Osteocyte (in vitro differentiated cells): ENCODE measurements at places on chromosomes 12 and 14. TPM values are rescaled to one million over a fixed set of nuclear protein-coding genes. Genes with fewer than 3 reads are reported as not detected.
A peak's percentile ranks its signal among the peaks of the same experiment; 100 is the strongest.

- no peak overlapping the region for H3K4me3 ChIP-seq
- H3K27me3 ChIP-seq: peaks cover 4% of the 10 kb centered on the region
- H3K27ac ChIP-seq: no peak overlapping the region
- no peak for DNase-seq
- no peaks in the 10 kb centered on the region for H3K36me3 ChIP-seq
Observed at GRCh38 chr14:54172562-54172961, 215.9 kb upstream of the BMP4 start.

DNA sequence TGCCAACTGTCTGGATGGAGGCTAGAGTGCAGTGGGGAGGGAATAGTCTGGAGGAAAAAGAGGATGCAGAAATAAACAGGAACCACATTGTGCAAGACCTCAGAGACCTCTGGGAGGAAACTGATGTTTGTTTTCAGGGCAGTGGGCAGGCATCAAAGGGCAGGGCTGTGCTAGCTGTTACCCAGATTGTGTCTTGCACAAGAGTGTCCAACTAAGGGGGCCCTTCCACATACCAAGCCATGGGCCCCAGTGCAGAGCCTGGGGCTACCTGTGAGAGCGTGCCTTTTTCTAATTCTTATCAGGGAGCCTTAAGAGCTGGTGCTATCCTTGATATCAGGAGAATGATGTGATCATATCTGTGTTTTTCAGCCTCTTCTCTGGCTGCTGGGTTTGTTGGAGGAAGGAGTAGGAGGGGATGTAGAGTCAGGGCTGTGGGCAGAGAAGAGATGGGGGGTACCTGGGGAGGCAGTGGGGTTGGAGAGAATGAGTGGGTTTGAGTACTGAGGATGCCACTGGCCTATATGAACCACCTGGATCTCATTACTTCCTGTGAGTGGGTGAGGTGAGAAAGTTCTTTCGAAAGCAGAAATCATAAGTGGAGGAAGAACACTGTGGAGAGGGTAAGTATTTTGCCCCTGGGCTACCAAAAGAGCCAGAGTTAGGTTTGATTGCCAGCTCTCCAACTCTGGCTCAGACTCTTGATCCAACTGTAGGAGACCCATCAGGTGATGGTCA is 259.2 kb upstream of the CRY1 start:
- no peaks in the 10 kb centered on the region for H3K36me3 ChIP-seq
- H3K27me3 ChIP-seq: peaks cover 7% of the 10 kb centered on the region
- no peak for DNase-seq
- no peaks in the 10 kb centered on the region for H3K4me1 ChIP-seq
- no peak overlapping the region for H3K4me3 ChIP-seq

Gene DTX1
- not detected in 2 replicates for total RNA-seq

Gene PLEKHD1
- total RNA-seq: 0.08 and 0.10 TPM in 2 replicates

DNA sequence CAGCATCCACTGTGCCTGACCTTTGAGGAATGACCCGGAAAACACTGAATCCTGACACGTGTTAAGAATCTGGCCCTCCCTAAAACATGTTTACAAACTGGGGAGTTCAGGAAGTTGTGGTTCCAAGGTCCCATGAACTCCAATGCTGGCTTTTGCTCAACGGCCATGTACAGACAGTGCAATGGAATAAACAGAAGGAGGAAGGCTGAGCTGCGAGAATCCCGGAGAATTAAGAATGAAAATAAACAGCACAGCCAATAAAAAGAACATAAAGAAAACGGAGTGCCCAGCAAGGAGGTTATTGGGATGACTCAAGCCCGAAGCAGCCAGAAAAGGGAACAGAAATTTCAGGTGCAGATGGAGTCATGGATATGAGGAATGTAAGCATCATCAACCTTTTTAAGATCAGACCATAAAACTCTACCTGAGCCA is 32.3 kb downstream of the BCL11B start:
- H3K4me1 ChIP-seq: peaks cover 1% of the 10 kb centered on the region
- no peak for DNase-seq
- no peaks in the 10 kb centered on the region for H3K36me3 ChIP-seq
- no peak overlapping the region for H3K27ac ChIP-seq

DNA sequence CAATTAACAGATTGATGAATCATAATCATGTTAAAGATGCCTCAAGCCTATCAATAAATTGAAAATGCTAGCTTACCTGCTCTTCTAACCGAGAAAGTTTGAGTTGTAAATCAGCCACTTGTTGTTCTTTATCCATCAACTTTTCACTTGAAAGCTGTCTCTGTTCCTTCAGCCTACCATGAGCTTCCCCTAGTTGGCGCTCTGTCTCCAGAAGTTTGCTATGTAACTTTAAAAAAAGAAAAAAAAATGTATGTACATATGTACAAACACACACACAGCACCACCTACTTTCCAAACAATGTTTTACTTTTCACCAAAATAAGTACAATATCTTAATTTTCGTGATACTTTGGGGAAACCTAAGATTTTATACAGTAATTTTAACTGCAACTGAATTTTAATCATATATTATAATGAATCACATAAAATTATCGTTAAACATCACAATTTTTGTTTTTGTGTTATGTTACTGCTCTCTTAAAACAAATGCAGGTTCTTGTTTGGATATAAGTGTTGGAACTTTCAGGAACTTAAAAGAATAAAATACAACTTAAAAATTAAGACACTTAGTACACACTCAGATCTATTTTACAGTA is 101.2 kb downstream of the EEA1 start:
- no peak overlapping the region for H3K27ac ChIP-seq
- H3K27me3 ChIP-seq: no peaks in the 10 kb centered on the region
- peaks cover 16% of the 10 kb centered on the region for H3K36me3 ChIP-seq
- H3K4me1 ChIP-seq: no peaks in the 10 kb centered on the region
- no peak for DNase-seq

DNA sequence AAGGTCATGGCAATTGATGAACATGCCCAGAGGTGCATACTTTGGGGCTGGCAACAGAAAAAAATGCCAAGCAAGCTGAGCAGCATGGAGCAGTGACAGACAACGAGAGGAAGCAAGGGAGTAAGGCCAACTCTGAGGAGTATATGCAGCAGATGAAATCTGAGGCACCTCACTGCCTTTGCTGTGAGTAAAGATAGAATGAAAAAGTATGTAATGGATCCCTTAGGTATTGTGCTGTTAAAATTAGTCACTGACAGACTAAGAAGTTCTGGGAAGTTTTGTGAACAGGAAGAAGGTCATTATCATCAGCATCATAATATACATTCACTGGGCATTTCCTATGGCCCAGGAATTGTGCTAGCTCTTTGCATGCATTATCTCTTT is 269.9 kb downstream of the DUSP6 start:
- no peaks in the 10 kb centered on the region for H3K36me3 ChIP-seq
- peaks cover 2% of the 10 kb centered on the region for H3K4me1 ChIP-seq

- no peaks in the 10 kb centered on the region for H3K36me3 ChIP-seq
- peaks cover 7% of the 10 kb centered on the region for H3K27me3 ChIP-seq
- no peak overlapping the region for H3K27ac ChIP-seq
- peaks cover 14% of the 10 kb centered on the region for H3K4me1 ChIP-seq
- no peak overlapping the region for H3K4me3 ChIP-seq
Observed at GRCh38 chr12:87216436-87216835, 812.8 kb downstream of the C12orf50 start.

GRCh38 chr12:131454418-131455217 is 256.3 kb upstream of the SFSWAP start:
- H3K36me3 ChIP-seq: no peaks in the 10 kb centered on the region
- no peaks in the 10 kb centered on the region for H3K4me1 ChIP-seq
- H3K27ac ChIP-seq: no peak overlapping the region
- peak; percentile 68 for DNase-seq
- no peak overlapping the region for H3K4me3 ChIP-seq

- no peak for DNase-seq
- H3K36me3 ChIP-seq: no peaks in the 10 kb centered on the region
- no peak overlapping the region for H3K4me3 ChIP-seq
- H3K4me1 ChIP-seq: no peaks in the 10 kb centered on the region
Observed at GRCh38 chr12:107469011-107469410, 216.6 kb upstream of the PWP1 start.

Gene ASCL1
- not detected in 2 replicates for total RNA-seq

DNA sequence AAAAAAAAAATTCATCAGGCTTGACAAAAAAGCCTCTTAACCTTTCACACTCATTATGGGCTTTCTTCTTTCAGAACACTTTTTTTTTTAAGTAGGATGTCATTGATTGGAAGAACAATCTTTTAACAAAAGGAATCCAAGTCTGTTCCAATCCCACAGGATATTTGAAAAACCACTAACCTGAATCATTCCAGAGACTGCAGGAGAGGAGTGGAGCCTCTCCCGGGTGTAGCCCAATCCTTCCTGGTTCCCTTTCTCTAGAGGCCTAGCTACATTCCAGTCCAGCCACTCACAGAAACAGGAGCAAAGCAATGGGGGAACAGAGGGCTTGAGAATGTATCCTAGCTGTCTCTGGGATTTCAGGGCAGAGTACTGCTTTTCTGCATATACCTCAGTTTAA is 4.3 kb downstream of the MFAP5 start:
- no peaks in the 10 kb centered on the region for H3K4me1 ChIP-seq
- H3K27me3 ChIP-seq: peaks cover 4% of the 10 kb centered on the region
- no peak for DNase-seq
- H3K36me3 ChIP-seq: no peaks in the 10 kb centered on the region
- no peak overlapping the region for H3K4me3 ChIP-seq

Gene KTN1
- 138 and 146 TPM in 2 replicates for total RNA-seq

DNA sequence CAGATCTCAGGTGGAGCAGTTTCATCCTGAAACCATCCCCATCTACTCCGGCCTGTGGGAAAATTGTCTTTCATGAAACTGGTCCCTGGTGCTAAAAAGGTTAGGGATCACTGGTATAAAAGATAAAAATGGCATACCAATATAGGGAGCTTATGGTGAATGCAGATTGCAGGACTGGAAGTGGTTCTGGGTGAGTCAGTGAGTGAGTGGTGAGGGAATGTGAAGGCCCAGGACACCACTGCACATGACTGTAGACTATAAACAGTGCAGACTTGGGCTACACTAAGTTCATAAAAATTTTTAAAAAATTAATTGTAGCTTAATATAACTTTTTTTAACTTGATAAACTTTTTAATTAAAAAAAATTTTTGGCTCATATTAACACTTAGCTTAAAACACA is 67.0 kb upstream of the RD3L start:
- peaks cover 12% of the 10 kb centered on the region for H3K27me3 ChIP-seq
- no peak overlapping the region for H3K27ac ChIP-seq
- DNase-seq: no peak
- no peaks in the 10 kb centered on the region for H3K36me3 ChIP-seq
- H3K4me1 ChIP-seq: peaks cover 3% of the 10 kb centered on the region
- H3K4me3 ChIP-seq: no peak overlapping the region

Gene NRXN3
- total RNA-seq: 26.4 and 26.5 TPM in 2 replicates

GRCh38 chr12:30448038-30448437 is 247.6 kb downstream of the IPO8 start:
- no peak overlapping the region for H3K27ac ChIP-seq
- no peak for DNase-seq
- no peaks in the 10 kb centered on the region for H3K36me3 ChIP-seq
- H3K27me3 ChIP-seq: peaks cover 15% of the 10 kb centered on the region

GRCh38 chr12:98439981-98440581 is 75.3 kb upstream of the TMPO start:
- H3K27me3 ChIP-seq: no peaks in the 10 kb centered on the region
- H3K36me3 ChIP-seq: no peaks in the 10 kb centered on the region
- DNase-seq: no peak
- peaks cover 18% of the 10 kb centered on the region for H3K4me1 ChIP-seq

GRCh38 chr14:33475623-33476022 is 475.3 kb downstream of the EGLN3 start:
- peaks cover 8% of the 10 kb centered on the region for H3K4me1 ChIP-seq
- no peak overlapping the region for H3K4me3 ChIP-seq
- H3K27ac ChIP-seq: no peak overlapping the region

DNA sequence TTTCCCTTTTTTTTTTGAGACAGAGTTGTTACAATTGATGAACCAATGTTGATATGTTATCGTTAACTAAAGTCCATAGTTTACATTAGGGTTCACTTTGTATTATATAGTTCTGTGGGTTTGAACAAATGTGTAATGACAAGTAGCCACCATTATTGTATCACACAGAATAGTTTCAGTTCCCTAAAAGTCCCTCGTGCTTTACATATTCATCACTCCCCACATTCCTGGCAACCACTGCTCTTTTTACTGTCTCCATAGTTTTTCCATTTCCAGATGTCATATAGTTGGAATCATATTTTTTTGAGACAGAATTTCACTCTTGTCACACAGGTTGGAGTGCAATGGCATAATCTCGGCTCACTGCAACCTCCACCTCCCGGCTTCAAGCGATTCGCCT is 12.5 kb downstream of the HSD17B6 start:
- H3K4me3 ChIP-seq: no peak overlapping the region
- no peaks in the 10 kb centered on the region for H3K36me3 ChIP-seq
- no peaks in the 10 kb centered on the region for H3K4me1 ChIP-seq
- DNase-seq: no peak
- peaks cover 5% of the 10 kb centered on the region for H3K27me3 ChIP-seq

GRCh38 chr14:24147761-24148428 is 597 bp downstream of the RNF31 start:
- H3K36me3 ChIP-seq: peaks cover 21% of the 10 kb centered on the region
- H3K4me3 ChIP-seq: peak overlapping the region; percentile 99
- H3K4me1 ChIP-seq: peaks cover 24% of the 10 kb centered on the region
- no peaks in the 10 kb centered on the region for H3K27me3 ChIP-seq
- no peak overlapping the region for H3K27ac ChIP-seq

Gene DCTN2
- 149 and 155 TPM in 2 replicates for total RNA-seq

GRCh38 chr12:42091769-42092168 is 52.9 kb downstream of the GXYLT1 start:
- DNase-seq: no peak
- peaks cover 46% of the 10 kb centered on the region for H3K4me1 ChIP-seq
- peaks cover 6% of the 10 kb centered on the region for H3K36me3 ChIP-seq
- peak overlapping the region; percentile 89 for H3K27ac ChIP-seq

- DNase-seq: no peak
- peak overlapping the region; percentile 94 for H3K4me3 ChIP-seq
- peaks cover 44% of the 10 kb centered on the region for H3K4me1 ChIP-seq
- no peaks in the 10 kb centered on the region for H3K27me3 ChIP-seq
- peak overlapping the region; percentile 95 for H3K27ac ChIP-seq
- peaks cover 4% of the 10 kb centered on the region for H3K36me3 ChIP-seq
Observed at GRCh38 chr14:71321574-71322315, 414.5 kb downstream of the PCNX1 start.

Gene RAB5B
- 126 and 134 TPM in 2 replicates for total RNA-seq
